ENCODE measurements at places on chromosomes 12 and 14. TPM values are rescaled to one million over a fixed set of nuclear protein-coding genes. Genes with fewer than 3 reads are reported as not detected.
A peak's percentile ranks its signal among the peaks of the same experiment; 100 is the strongest.

- DNase-seq, result peak; percentile 7
These were observed 42.6 kb upstream of the LIMA1 start for GRCh38 chr12:50325890-50326391.

DNA sequence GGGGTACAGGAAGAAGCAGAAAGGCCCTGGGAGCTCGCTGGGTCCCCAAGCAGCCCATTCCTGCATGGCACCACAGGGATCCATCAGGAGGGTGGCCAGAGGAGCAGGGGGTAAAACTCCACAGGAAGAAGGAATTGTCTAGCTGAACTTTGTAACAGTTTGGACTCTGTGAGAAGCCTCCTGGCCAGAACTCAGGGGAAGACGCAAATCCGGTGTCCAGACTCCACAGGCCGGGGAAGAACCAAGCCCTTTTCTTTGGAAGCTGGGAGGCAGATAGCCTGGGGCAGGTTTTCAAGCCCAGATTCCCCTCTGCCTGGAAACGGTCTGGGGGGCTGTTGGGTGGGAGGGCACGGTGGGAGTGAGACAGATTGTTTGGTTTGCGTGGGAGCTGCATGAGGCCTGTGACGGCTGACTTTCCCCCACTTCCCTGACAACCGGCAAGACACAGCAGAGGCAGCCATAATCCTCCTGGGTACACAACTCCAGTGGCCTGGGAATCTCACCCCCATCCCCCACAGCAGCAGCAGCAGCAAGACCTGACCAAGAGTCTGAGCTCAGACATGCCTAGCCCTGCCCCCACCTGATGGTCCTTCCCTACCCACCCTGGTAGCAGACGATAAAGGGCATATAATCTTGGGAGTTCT, 16.7 kb downstream of the GPHB5 start:
- DNase-seq, result no peak

- DNase-seq, result no peak
These were observed 26.3 kb downstream of the PDE6H start for GRCh38 chr12:14999021-14999694.

GRCh38 chr12:23217158-23217557, 592.2 kb downstream of the ETNK1 start:
- no peak for DNase-seq

RASSF9 gene
- polyA plus RNA-seq, result 19.6 TPM

GRCh38 chr14:81471062-81471461, 62.6 kb downstream of the SEL1L start:
- DNase-seq, result no peak

DNA sequence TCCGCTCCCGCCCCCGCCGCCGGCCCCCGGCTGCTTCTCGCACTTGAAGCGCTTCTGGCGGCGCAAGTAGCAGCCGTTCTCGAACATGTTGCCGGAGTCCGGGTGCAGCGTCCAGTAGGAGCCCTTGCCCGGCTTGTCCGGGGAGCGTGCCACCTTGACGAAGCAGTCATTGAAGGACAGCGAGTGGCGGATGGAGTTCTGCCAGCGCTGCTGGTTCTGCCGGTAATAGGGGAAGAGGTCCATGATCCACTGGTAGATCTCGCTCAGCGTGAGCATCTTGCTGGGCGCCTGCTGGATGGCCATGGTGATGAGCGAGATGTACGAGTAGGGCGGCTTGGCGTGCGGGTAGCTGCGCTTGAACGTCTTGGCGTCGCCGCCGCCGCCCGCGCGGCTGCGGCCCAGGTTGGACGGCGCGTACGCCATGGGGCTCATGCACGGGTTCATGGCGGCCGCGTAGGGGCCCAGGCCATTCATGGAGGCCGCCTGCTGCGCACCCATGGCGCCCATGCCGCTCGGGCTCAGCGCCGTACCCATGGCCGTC, 3.0 kb downstream of the FOXA1 start:
- peak; percentile 38 for DNase-seq

GRCh38 chr14:97838986-97839385, 1041.8 kb downstream of the VRK1 start:
- no peak for DNase-seq

GRCh38 chr12:8088574-8088973, 6.5 kb downstream of the NECAP1 start:
- DNase-seq, result no peak

DNA sequence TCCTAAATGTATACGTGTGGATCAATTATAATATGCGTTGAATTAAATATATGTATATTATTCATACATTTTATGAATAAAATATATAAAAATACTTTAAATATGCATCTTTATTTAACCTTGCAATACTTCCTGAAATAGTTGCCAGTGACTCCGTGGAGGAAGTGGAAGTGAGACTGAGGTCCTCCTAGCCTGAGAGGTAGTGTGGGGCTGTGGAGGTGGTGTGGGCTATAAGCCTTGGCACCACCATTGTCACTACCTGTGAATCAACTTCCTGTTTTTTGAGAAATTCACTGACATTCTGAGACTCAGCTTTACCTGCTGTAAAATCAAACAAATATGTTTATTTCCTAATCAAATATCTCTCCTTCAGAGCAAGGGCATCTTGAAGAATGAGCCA, 514.2 kb downstream of the VRK1 start:
- no peak for DNase-seq

DNA sequence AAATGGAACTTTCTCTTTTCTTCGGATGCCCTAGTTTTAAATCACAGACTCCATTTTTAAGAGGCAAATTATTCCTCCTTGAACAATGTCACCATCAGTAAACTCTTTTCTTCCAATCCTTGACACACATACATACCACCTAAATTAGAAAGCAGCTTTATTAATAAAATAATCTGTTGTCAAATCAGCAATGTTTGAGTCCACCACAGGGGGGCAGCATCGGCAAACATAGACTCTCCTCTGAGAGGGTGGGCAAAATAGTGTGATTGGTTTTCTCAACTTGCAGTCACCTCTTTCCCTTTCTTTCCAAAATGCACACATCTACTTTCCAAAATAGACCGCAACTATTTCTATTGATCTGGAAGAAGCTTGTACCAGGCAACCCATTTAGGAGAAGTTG, 438.4 kb upstream of the OR4E1 start:
- no peak for DNase-seq

GRCh38 chr14:99177886-99178835, 93.8 kb downstream of the BCL11B start:
- DNase-seq, result no peak

DNA sequence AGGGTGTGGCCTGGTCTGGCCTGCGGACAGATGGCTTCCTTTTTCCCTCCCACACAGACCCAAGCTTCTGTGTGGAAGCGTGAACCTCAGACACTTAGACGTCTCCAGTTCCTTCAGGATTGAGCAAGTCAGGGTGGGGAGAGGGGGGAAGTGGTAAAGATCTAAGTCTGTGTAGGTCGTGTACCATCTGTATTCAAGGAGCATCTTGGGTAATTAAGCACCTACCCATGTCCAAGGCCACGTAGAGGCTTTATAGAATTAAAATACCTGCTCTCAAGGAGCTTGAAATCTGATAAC, 1.7 kb downstream of the AVIL start:
- DNase-seq, result no peak

NFATC4 gene
- polyA plus RNA-seq, result 64.5 TPM
